Hematopoietic multipotent progenitor cell treated with erythropoietin and hydrocortisone succinate and interleukin-3 and kit ligand, for 15 days (in vitro differentiated cells): ENCODE measurements at places on chromosomes 6 and 20.
A peak's percentile ranks its signal among the peaks of the same experiment; 100 is the strongest.

GRCh38 chr6:97097068-97098047 is 172.8 kb downstream of the KLHL32 start:
- DNase-seq: no peak

DNA sequence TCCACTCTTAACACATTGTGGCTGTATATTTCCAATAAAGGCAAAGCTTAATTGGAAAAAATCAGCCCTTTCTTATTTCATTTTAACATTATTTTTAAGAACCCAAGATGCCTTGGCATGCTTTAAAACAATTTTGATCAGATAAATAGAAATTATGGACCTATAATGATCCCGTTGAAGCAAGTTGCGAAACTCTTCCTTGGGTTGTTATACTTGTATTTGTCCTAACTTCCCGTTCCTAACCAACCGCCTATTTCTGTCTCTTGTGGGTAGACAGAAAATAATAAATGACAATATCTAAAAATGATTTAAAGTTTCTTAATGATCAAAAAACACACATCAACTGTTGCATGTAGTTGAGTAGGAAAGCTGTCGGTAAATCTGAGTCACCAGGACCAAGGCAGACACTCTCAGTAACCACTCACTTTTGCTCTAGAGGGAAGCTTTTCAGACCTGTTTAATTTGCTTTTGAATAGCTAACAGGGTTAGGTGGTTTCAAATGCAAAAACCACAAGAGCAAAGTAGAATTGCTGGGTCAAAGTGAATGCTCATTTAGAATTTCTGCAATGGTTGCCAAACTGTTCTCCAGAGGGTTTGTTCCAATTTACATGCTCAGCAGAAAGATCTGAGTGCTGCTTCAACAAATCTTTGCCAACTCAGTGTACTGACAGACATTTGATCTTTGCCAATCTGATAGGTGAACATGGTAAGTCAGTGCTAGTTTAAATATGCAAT is 34.2 kb upstream of the KCNK5 start:
- DNase-seq: no peak

DNA sequence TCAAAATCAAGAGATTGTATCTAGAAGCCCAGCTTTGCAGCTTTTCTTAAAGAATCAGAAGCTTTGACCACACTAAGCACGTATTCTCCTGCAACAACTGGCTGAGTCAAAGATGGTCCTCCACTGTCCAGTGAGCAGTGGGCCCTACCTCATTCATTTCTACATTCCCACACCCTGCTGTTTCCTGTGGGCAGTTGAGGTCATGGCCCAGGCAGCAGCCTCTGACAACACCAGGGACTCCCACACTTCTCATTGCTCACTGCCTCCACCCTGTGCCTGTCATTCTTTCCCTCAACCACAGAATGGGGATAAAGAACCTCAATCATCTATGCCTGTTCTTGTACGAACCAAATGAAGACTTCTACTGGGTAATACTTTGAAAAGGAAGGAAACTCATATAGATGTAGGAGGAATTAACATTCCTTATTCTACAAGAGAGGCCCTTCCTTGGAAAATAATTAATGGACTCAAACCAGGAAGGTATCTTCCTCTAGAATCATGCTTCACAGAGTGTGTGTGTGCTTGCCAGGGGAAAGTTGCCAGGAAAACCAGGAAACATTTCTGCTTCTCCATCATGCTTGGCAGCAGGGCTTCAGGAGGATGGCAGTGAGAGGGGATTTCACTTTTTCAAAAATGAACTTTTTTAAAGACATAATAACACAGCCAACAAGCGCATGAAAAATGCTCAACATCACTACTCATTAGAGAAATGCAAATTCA is 191.7 kb upstream of the RIN2 start:
- no peak for DNase-seq

- DNase-seq: peak; percentile 62
Measured at GRCh38 chr20:57420571-57421252, 29.5 kb downstream of the RBM38 start.

DNA sequence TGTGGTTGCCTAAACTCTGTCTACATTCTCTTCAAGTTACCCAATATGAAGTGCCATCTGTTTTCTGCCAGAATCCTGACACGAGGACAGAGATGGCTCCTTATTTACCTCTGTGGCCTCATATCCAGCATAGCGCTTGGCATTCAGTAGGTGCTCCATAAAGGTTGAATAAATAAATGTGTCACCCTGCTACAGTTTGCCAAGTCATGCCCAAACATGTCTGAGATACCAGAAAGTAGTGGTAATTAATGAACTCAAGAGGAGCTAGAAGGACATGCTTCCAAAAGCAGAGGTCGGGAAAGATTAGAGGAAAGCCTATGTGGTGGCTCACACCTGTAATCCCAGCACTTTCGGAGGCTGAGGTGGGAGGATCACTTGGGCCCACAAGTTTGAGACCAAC is 30.9 kb upstream of the E2F3 start:
- no peak for DNase-seq

GRCh38 chr6:43645613-43645964 is 753 bp downstream of the RSPH9 start:
- DNase-seq: no peak

- no peak for DNase-seq
Measured at GRCh38 chr6:157688275-157688959, 134.6 kb upstream of the SNX9 start.

GRCh38 chr6:46115634-46116033 is 14.2 kb upstream of the ENPP4 start:
- no peak for DNase-seq

DNA sequence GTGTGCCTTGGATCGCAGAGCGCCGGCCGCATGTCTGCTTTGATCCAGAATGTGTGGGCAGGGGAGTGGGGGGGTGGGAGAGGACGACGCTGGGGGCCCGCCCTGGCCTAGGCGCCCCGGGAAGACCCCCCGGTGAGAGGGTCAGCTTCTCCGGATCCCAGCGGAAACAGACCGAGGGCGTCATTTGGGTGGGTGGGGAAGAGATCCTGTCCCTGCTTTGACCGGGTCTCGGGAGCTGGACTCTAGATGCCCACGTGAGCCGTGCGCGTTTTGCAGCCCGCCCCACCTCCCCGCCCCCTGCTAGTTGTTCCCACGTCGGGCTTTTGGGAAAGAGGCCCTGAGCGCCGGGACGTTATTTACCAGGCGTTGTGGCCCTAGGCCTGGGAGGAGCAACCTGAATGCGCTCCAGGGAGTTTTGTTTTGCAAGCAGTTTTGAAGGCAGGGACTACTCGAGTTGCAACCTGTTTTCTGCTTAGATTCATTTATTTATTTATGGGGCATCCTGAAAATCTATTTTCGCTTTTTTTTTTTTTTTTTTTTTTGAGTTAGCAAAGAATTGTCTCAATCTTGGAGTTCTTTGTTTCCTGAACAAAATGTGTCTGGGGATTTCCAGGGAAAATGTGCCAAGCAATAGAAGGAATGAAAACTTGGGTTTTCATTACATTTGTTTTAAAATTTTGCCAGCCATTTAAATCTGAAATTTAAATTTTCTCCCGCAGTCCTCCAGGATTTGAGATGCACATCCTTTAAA is 1.6 kb downstream of the DSP start:
- no peak for DNase-seq

DNA sequence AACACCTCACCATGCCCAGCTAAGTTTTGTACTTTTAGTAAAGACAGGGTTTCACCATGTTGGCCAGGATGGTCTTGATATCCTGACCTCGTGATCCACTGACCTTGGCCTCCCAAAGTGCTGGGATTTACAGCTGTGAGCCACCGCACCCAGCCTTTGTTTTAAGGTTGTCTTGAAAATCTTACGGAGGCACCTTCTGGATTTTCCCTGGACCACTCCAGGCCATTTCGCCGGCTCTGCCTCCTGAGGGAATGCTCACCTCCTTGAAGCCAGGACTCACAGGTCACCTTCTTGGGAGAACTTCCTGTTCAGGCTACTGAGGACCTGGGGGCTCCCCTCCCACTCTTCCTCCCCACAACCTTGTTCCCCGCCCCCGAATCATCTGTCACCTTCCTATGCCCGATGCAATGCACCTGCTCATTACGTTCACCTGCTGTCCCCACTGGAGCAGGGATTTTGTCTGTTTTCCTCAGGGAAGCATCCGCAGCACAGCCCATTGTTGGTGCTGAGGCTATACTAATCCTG is 19.4 kb upstream of the RAET1L start:
- no peak for DNase-seq

DNA sequence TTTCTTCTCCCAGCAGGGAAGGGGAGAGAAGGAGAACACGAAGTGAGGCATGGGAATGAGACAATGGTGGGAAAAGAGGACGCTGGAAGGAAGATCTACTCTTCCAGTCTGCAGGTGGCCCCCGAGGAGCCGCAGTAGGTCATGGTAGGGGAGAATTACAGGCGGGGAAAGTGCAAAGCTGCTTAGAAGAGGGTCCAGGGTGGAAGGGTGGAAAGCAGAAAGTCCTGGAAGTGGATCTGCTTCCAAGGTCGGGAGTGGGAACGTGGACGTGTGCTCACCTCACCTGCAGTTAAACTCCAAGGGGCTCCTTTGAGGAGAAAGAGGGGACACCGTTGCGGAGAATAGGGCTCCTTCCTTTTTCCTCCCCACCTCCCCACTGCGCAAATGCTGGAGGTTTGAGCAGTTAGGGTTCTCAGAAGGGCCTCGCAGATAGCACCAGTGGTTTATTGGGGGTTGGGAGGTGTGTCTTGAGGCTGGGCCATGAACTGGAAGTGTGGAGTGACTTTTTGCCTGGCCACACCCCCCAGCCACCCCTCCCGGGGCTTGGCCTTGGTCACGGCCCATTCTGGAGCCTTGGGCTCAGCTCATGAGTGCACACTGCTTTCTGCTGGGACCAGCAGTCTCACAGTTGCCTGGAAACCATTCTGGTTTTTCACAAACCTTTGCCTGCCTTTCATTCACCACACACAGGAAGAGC is 100.4 kb upstream of the MLN start:
- no peak for DNase-seq

DNA sequence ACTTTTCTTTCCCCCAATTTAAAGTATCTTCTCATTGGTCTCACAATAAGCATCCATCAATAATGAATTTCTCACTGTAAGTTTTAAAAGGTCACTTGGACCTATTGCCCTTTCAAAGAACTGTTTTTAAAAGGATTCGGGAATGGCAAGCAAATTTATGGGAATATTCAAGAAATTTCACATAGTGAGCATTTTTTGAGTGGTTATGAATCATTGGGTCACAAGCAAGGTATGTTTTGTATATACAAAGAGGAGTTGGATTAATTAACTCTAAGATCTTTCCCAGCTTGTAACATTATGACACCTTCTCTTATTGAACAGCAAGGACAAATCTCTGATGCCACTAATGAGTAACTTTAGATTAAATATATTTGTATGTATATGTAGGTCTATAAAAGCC is 165.0 kb downstream of the MOXD1 start:
- no peak for DNase-seq

GRCh38 chr20:12068121-12068520 is 150.4 kb downstream of the BTBD3 start:
- no peak for DNase-seq

DNA sequence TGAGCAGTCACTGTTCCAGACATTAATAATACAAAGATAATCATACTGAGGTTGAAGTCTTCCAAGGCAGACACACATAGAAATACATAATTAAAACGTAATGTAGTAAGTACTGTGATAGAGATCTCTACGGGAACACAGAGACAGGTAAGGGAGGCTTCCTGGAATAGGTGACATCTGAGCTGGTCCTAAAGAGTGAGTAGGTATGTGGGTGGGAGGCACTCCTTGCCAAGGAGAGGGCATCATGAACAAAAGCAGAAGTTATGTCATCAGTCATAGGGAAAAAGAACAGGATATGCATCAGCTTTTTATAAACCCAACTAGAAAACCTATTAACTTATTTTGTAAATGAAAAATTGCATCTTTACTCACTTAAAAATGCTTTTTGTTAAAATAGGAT is 110.0 kb downstream of the MAP7 start:
- no peak for DNase-seq

GRCh38 chr6:39829331-39829730 is 37.2 kb downstream of the DAAM2 start:
- no peak for DNase-seq

DNA sequence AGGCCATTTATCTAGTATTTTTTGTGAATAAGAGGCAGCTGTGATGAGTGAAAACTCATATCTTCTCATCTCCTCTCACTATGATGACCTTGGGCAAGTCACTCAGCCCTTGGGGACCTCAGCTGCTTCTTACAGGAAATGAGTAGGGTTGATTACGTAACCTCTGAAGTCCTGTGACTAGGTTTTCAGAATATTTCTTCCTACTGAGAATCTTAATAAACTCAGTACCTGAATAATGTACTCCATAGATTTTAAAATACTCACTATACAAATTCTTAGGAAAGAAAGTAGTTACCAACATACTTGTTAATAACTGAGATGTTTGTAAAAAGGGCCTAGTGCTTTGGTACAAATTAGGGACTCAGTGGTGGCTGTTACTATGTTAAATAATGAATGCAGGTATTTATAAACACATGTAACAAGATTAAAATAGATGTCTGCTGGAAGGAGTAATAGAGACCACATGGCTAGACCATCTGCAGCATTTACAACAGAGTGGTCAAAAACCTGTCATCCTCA is 60.9 kb downstream of the RPRD1B start:
- DNase-seq: no peak

- no peak for DNase-seq
Measured at GRCh38 chr6:139109558-139109957, 25.3 kb upstream of the HECA start.

- no peak for DNase-seq
Measured at GRCh38 chr20:59779656-59780380, 153.6 kb downstream of the SYCP2 start.

DNA sequence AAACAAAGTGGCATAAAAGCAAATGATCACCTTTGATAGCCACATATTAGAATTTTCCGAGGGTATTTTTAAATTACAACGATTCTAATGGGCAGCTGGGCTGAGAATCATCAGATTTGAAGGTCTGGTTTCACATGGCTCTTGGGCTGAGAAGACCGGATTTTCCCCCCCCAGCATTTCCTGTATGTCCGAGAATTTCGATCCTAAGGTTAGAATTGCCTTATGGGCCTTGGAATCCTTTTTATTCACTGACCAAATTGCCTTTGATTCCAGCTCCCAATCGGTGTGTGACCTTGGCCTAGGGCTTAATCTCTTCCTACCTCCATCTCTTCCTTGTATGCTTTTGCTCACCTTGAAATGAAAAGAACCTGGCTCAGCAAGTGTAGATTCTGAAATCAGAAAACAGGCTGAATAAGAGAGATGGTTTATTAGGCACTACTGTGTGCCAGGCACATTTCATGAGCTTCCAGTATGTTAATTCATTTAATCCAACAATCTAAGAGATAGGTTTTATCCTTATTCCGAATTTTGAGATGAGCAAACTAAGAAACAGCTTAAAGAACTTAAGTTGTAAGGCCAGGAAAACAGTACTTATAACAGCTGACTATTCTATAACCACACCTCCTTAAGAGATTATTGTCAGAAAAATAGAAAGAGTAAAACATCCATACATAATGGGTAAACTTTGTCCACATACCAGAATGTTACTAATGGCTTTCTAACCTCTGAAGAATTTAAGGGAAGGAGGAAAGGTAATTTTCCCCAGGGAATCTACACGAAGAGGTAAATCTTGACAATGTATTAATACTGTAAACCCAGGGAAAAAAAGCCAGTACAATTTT is 39.4 kb downstream of the HFE start:
- no peak for DNase-seq

GRCh38 chr6:139529420-139529819 is 155.0 kb upstream of the CITED2 start:
- DNase-seq: no peak

- no peak for DNase-seq
Measured at GRCh38 chr20:48153523-48153922, 368.2 kb upstream of the SULF2 start.

GRCh38 chr6:583116-583515 is 73.8 kb downstream of the HUS1B start:
- DNase-seq: no peak
